ENCODE measurements at places on chromosomes 7 and 10.
A peak's percentile ranks its signal among the peaks of the same experiment; 100 is the strongest.

- no peak for DNase-seq
Measured at GRCh38 chr7:40403703-40404476, 269.1 kb downstream of the SUGCT start.

DNA sequence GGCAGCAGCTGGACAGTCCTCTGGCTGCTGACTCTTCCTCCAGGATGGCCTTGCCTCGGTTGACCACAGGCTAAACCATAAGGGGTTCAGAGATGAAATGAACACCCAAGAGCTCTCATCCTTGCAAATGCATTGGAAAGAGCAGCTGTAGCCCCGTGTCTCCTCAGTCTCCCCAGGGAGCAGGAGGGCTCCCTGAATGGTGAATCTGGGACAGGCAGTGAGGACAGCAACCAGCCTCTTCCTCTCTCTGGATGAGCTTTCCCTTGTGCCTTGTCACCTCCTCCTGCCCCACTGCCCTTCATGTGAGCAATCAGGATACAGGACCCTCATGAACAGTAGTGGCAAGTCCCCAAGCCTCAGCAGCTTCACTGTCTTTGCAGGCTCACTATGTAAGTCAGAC lies 23.9 kb upstream of the GDF10 start:
- no peak for DNase-seq

DNA sequence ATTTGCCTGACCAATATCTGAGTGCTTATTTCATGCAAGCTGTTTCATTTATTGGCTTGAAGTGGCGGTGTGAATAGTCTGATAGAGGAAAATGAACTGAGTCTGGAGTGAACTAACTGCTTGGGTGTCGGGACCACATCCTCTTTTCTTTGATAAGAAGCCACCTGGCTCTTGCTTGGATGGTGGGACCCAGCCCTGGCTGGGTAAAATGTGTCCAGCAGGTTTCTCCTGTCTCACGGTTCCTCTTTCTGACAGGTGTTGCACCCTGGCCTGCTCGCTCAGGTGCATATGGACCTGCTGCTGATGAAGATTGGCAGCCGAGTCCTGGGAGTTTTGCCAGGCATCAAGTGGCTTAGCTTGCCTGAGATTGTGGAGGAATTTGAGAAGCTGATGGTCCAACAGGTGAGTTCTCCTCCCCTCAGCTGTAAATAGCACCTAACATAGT lies 1.6 kb downstream of the ADCK2 start:
- peak; percentile 31 for DNase-seq

- DNase-seq, result no peak
Measured at GRCh38 chr7:120181499-120181898, 91.5 kb upstream of the KCND2 start.

GRCh38 chr10:33279811-33280602 lies 54.5 kb downstream of the NRP1 start:
- no peak for DNase-seq

- DNase-seq, result no peak
Measured at GRCh38 chr10:31963589-31963980, 35.0 kb upstream of the ARHGAP12 start.
